Stimulated activated CD4-positive, alpha-beta T cell treated with anti-CD3 and anti-CD28 coated beads, Interleukin-4, amount 100 ng/mL, for 4 hours (primary cell): ENCODE measurements at places on chromosomes 5 and 9.

- DNase-seq: no peak
Measured at GRCh38 chr9:91036356-91036755, 234.7 kb downstream of the SYK start.

DNA sequence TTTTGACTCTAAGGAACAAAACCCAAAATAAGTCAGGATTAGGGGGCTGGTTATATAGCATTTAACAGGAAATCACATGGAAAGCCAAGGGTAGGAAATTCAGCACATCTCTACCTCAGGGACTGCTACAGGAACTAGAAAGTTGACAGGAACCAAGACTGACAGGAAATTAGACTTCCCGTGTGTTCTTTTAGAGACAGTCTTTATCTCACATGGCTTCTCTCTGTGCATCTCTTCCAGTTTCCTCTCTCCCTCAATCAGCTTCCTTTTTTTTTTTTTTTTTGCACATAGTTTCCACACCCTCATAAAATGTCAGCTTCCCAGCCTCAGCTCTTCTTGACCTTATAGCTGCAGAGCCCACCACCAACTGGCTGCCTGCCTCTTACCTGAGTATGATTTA is 4.8 kb downstream of the RECK start:
- DNase-seq: no peak

- DNase-seq: no peak
Measured at GRCh38 chr5:17373406-17373805, 124.6 kb upstream of the TAF11L2 start.

DNA sequence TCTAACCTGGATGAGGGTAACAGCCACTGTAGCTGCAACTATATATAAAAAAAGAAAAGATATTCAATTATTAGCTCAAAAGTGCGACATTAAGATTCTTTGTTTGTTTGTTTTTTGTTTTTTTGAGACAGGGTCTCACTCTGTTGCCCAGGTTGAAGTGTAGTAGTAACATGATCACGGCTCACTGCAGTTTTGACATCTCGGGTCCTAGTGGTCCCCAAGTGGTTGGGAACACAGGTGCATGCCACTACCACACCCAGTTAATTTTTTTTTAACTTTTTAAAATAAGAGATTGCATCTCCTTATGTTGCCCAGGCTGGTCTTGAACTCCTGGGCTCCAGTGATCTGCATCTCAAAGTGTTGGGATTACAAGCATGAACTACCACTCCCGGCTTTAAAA is 61.8 kb downstream of the MEF2C start:
- no peak for DNase-seq

DNA sequence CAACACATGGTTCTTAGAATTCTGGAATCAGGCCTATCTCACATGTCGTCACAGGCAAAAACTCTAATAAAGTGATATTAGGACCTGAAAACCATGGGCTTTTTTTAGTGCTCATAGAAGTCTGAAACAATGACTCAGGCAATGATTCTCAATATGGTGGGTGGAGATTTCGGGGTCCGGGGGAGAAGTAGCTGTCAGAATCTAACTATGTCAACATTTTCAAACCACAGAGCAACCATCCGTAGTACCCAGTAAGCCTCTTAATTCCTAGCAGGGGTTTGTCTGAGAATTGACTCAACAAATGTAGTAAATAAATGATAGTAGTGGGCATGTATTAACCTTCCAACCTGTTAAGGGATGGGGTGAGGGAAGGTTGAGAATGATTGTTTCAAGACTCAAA is 2.6 kb downstream of the AMACR start:
- no peak for DNase-seq

DNA sequence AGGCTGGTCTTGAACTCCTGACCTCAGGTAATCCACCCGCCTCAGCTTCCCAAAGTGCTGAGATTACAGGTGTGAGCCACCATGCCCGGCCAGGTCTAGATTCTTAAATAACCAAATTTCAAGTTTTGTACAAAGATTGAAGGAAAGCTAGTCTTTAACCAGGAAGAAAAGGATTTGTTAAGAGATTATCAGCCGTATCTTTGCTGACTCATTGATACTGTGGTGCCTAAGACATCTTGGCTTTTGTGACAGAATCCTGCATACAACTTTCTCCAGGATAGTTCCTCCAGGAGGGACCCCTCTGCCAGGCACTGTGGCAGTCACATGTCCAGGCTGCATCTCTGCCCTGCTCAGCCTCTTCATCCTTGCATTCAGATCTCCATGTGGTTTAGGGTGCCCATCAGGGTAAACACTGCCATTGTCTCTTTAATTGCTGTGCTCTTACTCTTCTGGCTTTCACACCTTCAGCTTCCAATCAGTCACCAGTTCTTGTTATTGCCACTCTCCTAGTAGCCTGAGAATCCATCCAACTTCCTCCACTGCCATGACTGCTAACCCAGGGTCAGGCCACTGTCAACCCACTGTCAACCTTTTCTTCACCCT is 10.0 kb downstream of the MAP3K1 start:
- no peak for DNase-seq

GRCh38 chr5:151083081-151083676 is 2.3 kb upstream of the TNIP1 start:
- DNase-seq: peak; percentile 57

GRCh38 chr5:9544502-9545135 is 1.3 kb downstream of the SEMA5A start:
- DNase-seq: peak; percentile 13
